ENCODE measurements at places on chromosomes 1 and 21. TPM values are rescaled to one million over a fixed set of nuclear protein-coding genes. Genes with fewer than 3 reads are reported as not detected.

The COL9A2 gene
- total RNA-seq = 1.2 TPM

The S100A7 gene
- not detected for total RNA-seq

The CDC73 gene
- total RNA-seq = 22.6 TPM

The EDN2 gene
- total RNA-seq = not detected

The RIMS3 gene
- total RNA-seq = 0.28 TPM

The MROH9 gene
- total RNA-seq = not detected

The AIM2 gene
- not detected for total RNA-seq

The ESRRG gene
- not detected for total RNA-seq

The CHI3L1 gene
- total RNA-seq = not detected

The PBX1 gene
- total RNA-seq = 8.9 TPM

The NBPF6 gene
- not detected for total RNA-seq

The LCE1C gene
- not detected for total RNA-seq

The FCRL5 gene
- not detected for total RNA-seq

The WNT9A gene
- 1.8 TPM for total RNA-seq

The HES4 gene
- total RNA-seq = 76.9 TPM

The AMY1C gene
- not detected for total RNA-seq

The STK40 gene
- total RNA-seq = 20.4 TPM

The HES3 gene
- not detected for total RNA-seq

The TLCD4 gene
- total RNA-seq = 0.34 TPM

The IGSF3 gene
- total RNA-seq = 29.4 TPM

The CD5L gene
- not detected for total RNA-seq

The AIRE gene
- total RNA-seq = not detected

The OR2T11 gene
- not detected for total RNA-seq

The TRABD2B gene
- not detected for total RNA-seq

The GOLT1A gene
- total RNA-seq = not detected

The DMRTA2 gene
- total RNA-seq = not detected

The UBL4B gene
- not detected for total RNA-seq

The SELENBP1 gene
- total RNA-seq = 5.3 TPM

The KANK4 gene
- total RNA-seq = not detected

The KCNT2 gene
- 0.17 TPM for total RNA-seq

The PLA2G2A gene
- total RNA-seq = not detected

The PRAMEF9 gene
- not detected for total RNA-seq

The PGLYRP3 gene
- total RNA-seq = not detected

The ZDHHC18 gene
- 6.8 TPM for total RNA-seq

The ATP1A4 gene
- total RNA-seq = not detected

All from dermis blood vessel endothelial cell (primary cell).